ENCODE measurements at places on chromosomes 11 and 22.
A peak's percentile ranks its signal among the peaks of the same experiment; 100 is the strongest.

- no peak for DNase-seq
Measured at GRCh38 chr11:27557226-27557625, 50.7 kb upstream of the LIN7C start.

DNA sequence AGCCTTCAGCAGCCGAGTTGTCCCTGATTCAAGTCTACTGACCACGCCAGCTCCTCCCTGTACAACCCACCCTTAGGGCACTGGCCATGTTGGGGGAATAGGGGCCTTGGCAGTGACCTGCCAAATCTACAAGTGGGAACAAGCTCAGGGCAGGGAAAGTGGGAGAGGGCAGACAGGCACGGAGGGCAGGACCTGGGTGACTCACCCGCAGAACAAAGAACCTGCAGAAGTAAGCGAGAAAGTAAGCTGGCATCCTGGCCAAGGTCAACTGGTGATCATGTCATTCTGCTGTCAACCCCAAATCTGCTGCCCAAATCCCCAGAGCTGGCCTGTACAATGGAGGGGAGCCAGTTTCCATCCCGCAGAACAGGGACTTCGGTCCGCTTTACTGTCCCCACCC is 7.9 kb upstream of the SCGB1A1 start:
- no peak for DNase-seq

DNA sequence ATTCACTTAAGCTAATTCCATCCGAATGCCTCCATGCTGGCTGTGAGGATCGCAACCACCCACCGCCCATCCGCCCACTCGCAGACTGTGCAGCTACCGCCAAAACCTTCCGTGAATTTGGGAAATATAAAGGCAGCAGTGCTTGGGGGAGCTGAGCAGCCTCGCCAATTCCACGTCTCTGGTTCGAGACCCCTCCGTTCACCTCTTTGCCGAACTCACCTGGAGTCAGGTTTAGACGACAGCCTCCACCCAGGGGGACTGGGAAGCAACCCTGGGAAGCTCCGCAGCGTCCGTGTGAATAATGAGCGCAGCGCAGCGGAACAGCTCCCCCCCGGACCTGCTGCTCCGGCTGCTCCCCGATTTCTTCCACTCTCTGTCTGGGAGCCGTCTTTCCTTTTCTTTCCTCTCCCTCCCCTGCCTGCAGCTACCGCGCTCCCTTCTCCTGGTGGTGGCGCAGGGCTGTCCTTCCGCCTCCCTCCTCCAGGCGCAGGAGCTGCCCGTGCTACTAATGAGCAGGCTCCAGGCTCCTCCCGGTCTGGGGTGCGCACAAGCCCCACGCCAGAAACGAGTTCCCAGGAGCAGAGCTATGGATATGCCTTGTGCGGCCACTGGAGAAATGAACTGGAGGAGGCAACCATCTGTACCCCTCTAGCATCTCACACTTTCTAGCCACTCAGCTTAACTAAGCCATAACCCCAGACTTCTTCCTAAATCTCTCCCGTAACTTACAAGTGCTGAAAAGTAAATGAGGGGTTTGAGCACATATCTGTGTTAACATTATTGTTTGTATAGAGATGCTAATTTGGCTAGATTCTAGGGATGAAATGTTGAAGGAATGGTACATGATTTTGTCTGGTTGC is 107.3 kb downstream of the XKR3 start:
- no peak for DNase-seq

DNA sequence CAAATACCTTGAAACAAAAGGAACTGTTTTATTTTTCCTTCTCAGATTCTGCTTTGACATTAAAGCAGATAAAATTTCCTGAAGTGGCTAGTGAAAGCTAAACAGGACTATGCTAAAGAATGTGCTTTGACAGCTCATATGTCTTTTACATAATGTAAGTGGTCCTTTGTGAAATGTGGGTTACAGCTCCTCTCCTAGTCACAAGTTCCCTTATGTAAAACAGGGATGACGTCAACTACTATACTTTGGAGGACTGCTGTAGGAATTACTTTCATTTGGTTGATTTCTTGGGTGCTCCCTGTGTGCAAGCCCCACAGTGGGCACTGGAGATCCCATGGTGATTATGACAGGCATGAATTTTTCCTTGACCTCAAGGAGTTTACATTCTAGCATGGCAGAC is 216.6 kb upstream of the NARS2 start:
- no peak for DNase-seq

GRCh38 chr22:26547426-26547825 is 35.2 kb upstream of the TFIP11 start:
- no peak for DNase-seq

- no peak for DNase-seq
Measured at GRCh38 chr11:93053864-93054263, 84.4 kb downstream of the MTNR1B start.

- DNase-seq: no peak
Measured at GRCh38 chr11:10438458-10438857, 16.6 kb upstream of the AMPD3 start.

DNA sequence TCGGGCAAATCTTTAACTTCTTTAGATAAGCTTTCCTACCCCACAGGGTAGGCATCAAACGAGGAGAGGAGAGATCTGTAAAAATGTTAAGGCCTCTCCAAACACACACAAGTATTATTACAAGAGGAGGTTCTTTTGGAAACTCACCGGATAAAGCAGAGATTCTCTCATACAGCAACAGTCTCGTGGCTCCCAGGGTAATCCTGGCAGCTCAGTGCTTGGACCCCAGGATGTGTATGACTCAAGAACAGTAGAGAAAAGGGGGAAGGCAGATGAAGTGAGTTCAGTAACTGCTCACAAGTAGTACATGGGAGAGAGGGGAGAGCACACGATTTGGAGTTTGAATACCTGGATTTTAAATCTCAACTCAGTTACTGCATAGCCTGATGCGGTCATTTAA is 120.9 kb downstream of the FEZ1 start:
- DNase-seq: no peak

- no peak for DNase-seq
Measured at GRCh38 chr11:128315933-128316332, 271.4 kb downstream of the ETS1 start.

DNA sequence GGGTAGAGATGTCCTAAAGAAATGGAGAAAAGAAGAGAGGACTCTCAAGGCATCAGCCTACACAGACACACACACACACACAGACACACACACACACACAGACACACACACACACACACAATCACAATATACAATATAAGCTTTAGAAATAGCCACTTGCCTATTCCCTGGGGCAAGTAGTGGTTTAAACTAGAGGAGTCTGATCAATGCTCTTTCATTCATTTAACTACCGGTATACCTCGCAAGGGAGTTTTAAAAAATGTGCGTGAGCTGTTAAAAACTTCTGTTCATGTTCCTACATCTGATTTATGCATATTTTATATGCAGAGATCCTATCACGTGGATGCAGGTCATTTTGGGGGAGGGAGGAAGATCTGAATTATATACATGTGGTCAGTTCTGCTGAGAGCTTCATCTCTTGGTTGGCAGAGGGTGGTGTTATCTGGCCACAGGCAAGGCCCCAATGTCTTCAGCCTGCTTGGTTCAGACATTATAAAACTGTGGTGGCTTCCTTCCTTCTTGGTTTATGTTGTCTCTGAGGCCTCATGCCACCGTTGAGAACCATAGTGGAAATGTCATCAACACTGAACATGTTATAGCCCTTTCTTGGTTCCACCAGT is 56.6 kb downstream of the SYT13 start:
- DNase-seq: no peak

- DNase-seq: peak; percentile 67
Measured at GRCh38 chr22:38110863-38111852, 674 bp upstream of the BAIAP2L2 start.

GRCh38 chr11:63920939-63921417 is 4.0 kb upstream of the RCOR2 start:
- DNase-seq: peak; percentile 71

GRCh38 chr11:75315439-75315805 is 36.0 kb downstream of the ARRB1 start:
- DNase-seq: peak; percentile 6

GRCh38 chr11:110763249-110764011 is 51.2 kb upstream of the ARHGAP20 start:
- DNase-seq: peak; percentile 28

DNA sequence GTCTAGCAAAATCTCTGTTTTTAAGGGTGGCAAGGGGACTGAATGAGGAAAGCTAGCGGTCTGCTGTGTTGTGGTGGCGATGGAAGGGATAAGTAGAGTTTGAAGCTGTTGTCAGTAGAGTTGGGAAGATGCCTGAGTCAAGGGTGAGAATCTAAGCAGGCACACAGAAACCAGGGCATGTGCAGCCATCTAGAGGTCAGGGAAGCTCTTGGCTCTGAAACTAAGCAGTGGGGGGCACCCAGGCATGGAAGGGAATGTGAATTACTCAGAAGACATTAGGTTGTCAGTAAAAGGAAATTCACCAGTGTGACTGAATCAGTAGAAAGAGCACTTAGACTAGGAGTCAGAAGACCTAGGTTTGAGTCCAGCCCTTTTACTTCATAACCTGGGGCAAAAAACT is 15.4 kb downstream of the BMAL1 start:
- no peak for DNase-seq

All from pancreas (tissue), 10 donors.